ENCODE measurements at places on chromosomes 4 and X. TPM values are rescaled to one million over a fixed set of nuclear protein-coding genes. Genes with fewer than 3 reads are reported as not detected.

TENM3 gene
- total RNA-seq = not detected

PFKFB1 gene
- total RNA-seq = 0.25 TPM

RGN gene
- total RNA-seq = not detected

GRCh38 chrX:75118296-75118695 is 37.8 kb downstream of the ABCB7 start:
- H3K4me3 ChIP-seq = no peak overlapping the region
- H3K36me3 ChIP-seq = no peaks in the 10 kb centered on the region
- no peak overlapping the region for H3K27ac ChIP-seq
- no peaks in the 10 kb centered on the region for H3K27me3 ChIP-seq
- no peaks in the 10 kb centered on the region for H3K4me1 ChIP-seq

GRCh38 chrX:65241059-65241721 is 264.9 kb upstream of the ZC4H2 start:
- no peak overlapping the region for H3K27ac ChIP-seq
- no peaks in the 10 kb centered on the region for H3K36me3 ChIP-seq
- no peak overlapping the region for H3K4me3 ChIP-seq

NAP1L3 gene
- total RNA-seq = not detected

DNA sequence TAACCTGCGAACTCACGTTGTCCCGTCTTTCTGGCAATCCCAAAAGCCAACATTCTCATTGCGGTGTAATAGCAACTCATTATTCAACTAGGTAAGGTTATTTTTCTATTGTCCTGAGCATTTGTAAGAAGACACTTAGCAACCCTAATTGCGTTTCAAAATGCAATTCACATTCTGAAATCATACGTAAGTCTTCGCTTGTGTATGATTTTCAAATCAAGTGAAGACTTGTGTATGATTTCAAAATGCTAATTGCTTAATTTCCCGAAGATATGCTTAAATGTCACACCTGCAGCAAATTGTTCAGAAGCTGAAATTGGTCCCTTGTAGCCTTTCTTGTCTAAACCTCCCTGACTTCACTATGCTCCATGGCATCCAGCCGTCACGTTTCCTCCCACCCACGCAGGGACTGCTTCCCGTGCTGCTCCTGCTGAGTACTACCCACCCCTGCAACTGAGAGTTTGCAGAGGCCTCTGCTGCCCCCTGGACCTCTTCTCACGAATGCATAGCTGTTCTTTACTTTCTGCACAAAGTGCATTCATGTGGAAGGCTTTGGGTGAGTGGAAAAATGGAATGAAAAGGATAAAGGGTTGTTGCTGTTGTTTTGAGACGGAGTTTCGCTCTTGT is 40.8 kb upstream of the CLDN24 start:
- no peak for DNase-seq
- H3K27ac ChIP-seq = no peak overlapping the region
- no peak overlapping the region for H3K4me3 ChIP-seq
- no peaks in the 10 kb centered on the region for H3K36me3 ChIP-seq
- H3K4me1 ChIP-seq = no peaks in the 10 kb centered on the region

ADH1B gene
- not detected for total RNA-seq

GRCh38 chr4:26862381-26862915 is 1.8 kb downstream of the STIM2 start:
- no peaks in the 10 kb centered on the region for H3K36me3 ChIP-seq
- peak overlapping the region; percentile 95 for H3K27ac ChIP-seq
- H3K4me1 ChIP-seq = peaks cover 64% of the 10 kb centered on the region
- no peaks in the 10 kb centered on the region for H3K27me3 ChIP-seq
- H3K4me3 ChIP-seq = peak overlapping the region; percentile 92

GRCh38 chr4:108831291-108831690 is 68.4 kb upstream of the ETNPPL start:
- no peak overlapping the region for H3K4me3 ChIP-seq
- H3K4me1 ChIP-seq = peaks cover 4% of the 10 kb centered on the region
- no peak overlapping the region for H3K27ac ChIP-seq
- no peaks in the 10 kb centered on the region for H3K36me3 ChIP-seq
- DNase-seq = no peak

DNA sequence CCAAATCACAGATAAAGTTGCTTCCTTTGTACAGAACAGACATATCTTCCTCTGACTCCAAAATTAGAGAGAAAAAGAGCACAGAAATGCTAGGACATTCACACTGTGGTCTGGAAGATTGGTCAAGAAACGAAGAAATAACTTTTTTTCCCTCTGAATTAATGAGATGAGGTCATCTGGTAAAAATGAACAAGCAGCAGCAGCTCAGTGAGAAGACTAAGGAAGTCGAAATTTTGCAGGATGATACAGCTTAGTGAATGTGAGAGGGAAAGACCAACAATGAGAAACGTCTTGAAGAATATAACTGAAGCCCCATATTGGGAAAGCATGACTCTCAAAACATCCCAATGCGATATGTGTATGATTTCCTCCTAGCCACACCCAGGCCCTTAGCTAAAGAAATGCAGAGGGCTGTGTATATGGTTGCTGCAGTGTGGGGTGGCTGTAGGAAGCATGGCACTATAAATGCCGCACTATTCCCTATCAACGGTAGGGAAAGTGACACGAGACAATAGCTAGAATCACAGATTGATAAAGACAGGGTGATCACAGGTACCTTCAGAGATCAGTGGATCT is 208.6 kb downstream of the VEGFC start:
- no peaks in the 10 kb centered on the region for H3K4me1 ChIP-seq
- no peaks in the 10 kb centered on the region for H3K27me3 ChIP-seq
- DNase-seq = no peak
- no peak overlapping the region for H3K27ac ChIP-seq
- H3K4me3 ChIP-seq = no peak overlapping the region
